Kidney epithelial cell (primary cell): ENCODE measurements at places on chromosomes 6 and 20.

GRCh38 chr6:89789980-89790379 is 29.6 kb downstream of the MDN1 start:
- no peak for DNase-seq

DNA sequence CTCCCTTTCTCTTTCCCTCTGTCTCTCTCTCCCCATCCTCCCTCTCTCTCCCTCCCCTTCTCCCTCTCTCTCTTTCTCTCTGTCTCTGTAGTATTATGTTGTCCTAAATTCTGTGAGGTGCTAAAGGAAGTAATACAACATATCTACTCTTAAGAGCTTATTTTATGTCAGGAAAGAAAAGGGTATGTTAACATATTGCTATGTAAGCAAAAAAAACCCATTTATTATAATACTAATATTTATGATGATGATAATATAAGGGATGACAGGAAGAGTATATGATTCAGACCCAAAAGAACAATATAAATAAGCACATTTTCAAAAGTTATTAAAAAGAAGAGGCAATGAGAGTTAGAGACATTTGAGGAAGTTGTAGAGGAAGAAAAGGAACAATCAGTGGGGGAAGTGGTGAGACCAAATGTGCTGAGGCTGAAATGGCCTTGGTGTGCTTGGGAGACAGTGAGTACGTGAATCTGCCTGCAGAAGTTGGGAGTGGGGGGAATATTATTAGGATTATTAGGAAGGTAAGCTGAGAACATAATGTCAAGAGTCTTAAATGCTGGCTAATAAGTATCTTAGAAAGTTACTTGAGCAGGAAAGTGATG is 303.6 kb upstream of the FERMT1 start:
- DNase-seq: no peak

DNA sequence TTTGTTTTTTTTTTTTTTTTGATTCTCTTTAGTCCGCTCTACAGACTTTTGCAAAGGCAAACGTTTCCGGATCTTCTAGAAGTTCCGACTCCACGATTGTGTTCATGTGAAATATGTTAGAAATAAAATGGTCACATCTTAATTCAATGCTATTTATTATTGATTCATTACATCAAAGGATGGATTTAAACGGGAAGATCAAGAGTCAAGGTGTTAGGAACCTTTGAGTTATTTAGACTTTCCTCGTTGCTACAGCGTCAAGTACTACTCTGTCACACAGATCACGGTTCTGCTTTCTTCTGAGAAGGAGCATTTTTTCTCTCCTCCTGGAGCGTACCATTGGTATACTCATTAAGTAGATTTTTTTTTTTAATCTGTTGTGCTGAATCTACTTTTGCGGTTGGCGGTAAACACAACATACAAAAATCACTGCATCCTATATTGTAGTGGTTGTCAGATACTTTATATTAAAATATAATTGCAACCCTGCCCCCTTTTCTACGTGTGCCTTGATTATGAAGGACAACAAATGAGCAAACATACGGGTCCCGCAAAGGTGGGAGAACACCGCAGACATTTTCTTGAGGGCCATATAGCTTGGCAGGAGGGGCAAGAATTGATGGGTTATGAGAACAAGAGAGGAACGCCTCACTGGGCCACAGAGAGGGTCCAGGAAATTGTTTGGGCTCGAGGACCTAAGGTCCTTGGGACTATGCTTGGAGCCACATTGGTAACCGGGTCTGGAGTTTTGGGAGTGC is 17.5 kb downstream of the HMGN4 start:
- DNase-seq: no peak

GRCh38 chr6:1200081-1200408 is 111.9 kb upstream of the FOXQ1 start:
- no peak for DNase-seq

DNA sequence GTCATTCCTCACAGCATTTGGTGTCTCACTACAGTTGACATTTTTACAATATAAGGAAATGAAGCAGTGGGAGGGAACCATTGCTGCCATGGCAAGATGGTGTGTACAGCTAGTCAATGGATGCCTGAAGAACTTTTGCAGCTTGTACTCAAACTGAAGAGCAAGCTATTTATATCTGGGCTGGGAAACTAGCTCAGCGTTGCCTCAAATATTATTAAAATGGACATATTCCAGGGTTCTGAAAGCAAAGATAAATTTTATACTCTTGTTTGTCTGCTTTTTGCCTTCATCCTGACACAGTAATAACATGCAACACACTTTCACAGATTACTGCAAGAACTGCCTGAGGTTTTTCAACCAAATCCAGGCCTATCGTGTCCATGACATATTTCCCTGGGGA is 156.4 kb upstream of the COL21A1 start:
- no peak for DNase-seq

DNA sequence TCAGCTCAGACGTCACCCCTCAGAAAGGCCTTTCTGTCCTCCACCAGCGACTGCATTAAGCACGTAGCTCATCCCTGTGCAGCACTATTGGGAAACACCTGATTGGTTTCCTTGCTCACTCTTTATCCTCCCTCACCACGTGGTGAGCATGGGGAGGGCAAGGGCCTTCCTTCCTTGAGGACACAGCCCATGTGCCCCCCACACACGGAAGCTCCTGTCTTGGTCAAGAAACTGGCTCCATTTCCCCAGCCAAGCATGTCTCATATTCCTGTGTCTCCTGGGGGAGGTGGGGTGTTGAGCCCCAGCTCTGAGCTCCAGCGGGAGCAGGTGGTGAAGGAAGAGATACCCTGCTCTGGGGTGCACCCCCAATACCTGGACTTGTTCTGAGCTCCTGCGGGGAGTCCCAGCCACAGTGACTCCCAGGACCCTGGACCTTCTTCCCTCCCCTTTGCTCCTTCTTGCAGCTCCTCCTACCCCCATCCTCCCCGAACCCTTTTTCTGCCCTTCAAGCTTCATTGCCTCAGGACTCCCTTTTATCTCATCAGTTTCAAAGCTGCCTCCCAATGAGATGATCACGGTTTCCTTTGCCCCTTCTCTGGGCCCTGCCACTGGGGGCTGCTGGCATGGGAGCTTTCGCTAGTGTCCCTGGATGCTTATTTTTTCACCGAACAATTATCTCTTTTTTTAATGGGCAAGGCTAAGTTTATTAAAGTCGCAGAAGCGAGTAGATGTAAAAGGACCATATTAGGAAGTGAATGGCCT is 230.1 kb downstream of the TFAP2C start:
- DNase-seq: no peak

- DNase-seq: peak; percentile 62
Observed at GRCh38 chr6:15443119-15443830, 197.4 kb downstream of the JARID2 start.

DNA sequence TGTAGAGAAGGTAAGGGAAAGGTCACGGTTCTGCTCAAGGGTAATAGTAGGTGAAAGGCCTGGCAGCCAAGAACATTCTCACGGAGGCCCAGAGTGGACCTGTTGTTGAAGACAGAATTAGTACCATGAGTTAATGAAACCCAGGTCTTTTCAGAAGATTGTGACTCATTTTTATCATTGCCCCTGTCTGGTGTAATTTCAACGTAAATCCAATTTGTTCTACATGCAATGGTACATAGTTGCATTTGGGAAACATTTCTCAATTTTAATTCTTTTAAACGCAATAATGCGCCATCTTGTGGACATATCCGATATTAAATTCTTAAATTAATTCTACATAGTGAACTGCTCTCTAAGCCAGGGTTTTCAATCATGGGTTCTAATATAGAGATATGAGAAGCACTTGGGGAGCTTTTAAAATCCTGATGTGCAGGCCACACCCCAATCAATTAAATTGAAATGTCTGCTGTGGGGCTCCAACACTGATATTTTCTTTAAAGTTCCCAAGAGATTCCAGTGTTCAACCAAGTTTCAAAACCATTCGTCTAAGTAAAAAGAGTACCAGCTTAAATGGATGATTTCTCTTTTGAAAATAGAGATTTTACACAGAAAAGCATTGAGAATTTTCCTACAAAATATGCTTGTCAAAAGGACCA is 257.4 kb downstream of the PLCB1 start:
- DNase-seq: no peak

GRCh38 chr6:163777716-163778115 is 363.2 kb downstream of the QKI start:
- no peak for DNase-seq

DNA sequence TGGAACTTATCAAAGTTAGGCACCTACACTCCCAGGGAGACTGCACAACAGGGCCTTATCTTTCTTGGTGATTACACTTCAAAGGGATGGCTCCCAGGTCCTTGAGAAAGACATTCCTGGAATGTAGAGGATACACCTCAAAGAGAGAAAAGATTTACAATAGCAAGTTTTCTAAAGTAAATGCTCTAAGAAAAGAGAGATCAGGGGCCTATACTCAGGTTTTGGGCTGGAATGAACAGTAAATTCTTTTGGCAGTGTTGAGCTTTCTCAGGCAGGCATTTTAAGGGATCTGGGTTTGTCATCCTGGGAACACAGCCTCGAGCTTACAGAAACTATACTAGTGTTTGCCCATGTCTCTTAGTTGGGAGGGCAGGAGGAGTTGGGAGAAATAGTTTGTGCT is 31.7 kb upstream of the ME1 start:
- no peak for DNase-seq

- no peak for DNase-seq
Observed at GRCh38 chr6:70107852-70108629, 194.8 kb downstream of the COL9A1 start.
